ENCODE measurements at places on chromosomes 1 and 21.

DNA sequence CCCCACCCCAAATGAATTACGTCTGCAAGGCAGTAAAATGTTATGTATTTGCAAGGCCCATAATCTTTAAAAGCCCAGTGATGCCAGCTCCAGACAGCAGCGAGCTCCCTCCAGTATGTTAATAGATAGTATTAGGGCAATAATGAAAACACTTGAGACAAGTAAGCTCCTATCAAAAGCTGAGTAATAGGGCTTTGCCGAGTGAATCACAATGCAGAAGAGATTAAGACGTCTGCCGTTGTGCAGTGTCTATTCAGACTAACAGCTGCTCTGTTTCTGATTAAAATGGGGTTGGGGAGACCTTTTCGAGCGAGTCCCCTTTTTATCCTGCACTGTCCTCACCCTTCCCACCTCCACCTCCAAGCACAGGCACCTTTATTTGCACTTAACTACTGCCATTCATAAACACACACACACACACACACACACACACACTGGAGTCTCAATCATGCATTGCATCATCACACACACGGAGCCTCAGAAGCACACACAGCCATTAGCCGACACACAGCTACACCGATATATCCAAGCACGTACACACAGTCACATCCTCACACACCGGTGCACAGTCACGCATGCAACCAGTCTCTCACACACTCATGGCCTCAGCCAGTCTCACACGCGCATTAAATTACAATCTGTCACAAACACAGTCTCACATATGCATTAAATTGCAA, 46.0 kb upstream of the FOXO6 start:
- DNase-seq: no peak

- no peak for DNase-seq
Observed at GRCh38 chr1:73859227-73859626, 338.7 kb downstream of the LRRIQ3 start.

- no peak for DNase-seq
Observed at GRCh38 chr1:86705665-86705985, 1.2 kb downstream of the SH3GLB1 start.

DNA sequence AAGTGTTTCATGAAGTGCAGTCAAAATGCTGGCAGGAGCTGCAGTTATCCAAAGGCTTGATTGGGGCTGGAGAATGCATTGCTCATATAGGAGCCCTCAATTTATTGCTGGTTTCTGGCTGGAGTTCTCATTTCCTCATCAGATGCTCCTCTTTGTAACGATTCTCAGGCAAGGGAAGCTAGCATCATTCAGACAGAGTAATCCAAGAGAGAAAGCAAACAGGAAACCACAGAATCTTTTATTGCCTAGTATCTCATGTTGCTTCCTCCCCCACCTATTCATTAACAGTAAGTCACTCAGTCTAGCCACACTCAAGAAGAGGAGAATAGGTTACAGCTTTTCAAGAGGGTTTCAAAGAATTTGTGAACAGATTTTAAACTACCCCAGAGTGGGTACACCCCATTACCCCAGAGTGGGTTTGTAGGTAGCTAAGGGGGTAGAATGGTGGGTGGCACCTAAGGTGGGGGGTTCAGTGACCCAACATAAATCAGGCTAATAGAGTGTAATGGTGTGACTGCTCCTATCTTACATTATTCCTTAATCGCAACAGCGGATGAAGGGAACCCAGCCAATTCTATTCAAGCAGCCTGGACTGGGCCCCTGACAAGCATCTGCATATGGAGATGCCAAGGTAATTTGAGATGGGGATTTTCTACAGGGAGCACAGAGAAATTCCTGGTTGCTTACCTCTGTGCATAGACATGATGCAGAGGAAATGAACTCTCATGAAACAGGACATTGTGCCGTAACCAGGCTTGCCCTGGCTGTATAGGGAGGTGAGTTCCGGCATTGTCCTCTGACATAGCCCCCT, 67.1 kb downstream of the KCNJ15 start:
- DNase-seq: no peak

- no peak for DNase-seq
Observed at GRCh38 chr1:225504776-225505175, 76.9 kb upstream of the LBR start.

DNA sequence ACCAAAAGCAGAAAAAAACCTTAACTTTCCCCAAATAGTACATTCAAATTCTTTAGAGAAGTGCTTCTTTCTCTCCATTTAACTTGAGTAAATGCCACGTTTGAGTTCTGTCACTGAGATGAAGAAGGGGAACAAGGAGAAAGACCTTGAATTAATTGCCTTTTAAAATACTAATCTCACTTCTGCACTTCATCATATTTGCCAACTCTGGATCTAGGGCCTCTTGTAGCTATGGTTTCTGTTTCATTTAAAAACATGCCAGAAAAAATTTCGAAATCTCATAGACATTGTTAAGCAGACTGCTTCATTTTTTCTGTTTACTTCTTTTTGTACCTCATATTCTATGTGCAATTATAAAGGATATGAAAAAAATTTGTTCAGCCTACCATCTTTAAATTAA, 24.6 kb downstream of the MIXL1 start:
- peak; percentile 64 for DNase-seq

GRCh38 chr1:185813401-185813979, 79.3 kb downstream of the HMCN1 start:
- peak; percentile 19 for DNase-seq
